ENCODE measurements at places on chromosomes 1 and 21.

- no peak for DNase-seq
These were observed 3.0 kb downstream of the FBLIM1 start for GRCh38 chr1:15761366-15762128.

GRCh38 chr1:229596925-229597699, 28.8 kb downstream of the TAF5L start:
- peak; percentile 71 for DNase-seq

- DNase-seq, result no peak
These were observed 53.6 kb downstream of the ERI3 start for GRCh38 chr1:44301442-44301841.

GRCh38 chr1:241615043-241615974, 24.9 kb downstream of the CHML start:
- no peak for DNase-seq

GRCh38 chr1:116150368-116150767, 39.2 kb downstream of the MAB21L3 start:
- no peak for DNase-seq

DNA sequence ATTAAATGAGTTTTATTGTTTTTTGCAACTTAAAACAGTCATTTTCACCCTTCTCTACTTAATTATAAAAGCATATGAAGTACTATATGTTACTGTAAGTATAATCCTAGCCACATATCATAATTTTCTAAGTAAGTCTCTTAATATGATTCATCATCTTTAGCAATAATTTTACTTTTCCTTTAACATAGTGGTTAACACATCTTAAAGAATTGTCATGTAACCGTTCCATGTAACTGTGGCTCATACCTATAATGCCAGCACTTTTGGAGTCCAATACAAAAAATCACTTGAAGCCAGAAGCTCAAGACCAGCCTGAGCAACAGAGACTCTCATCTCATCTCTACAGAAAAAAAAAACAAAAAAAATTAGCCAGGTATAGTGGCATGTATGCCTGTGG, 260.6 kb upstream of the DUSP10 start:
- no peak for DNase-seq

Data from AG08396 (cell line).